Hematopoietic multipotent progenitor cell treated with erythropoietin and hydrocortisone succinate and interleukin-3 and kit ligand, for 6 days (in vitro differentiated cells): ENCODE measurements at places on chromosomes 7 and 10.

DNA sequence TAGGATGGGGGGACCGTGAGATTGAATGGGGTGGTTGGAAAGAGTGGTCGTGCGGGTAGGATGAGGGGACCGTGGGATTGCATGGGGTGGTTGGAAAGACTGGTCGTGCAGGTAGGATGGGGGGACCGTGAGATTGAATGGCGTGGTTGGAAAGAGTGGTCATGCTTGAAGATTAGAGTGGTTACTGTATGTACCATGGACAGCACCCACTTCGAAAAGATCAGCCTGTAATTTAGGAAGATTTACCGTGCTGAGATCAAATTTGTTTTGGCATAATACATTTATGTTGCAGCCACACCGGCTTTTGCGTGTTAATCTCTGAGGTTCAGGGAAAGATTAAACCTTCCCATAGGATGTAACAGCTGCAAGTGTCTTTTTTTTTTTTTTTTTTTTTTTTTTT is 495.2 kb upstream of the ADARB2 start:
- DNase-seq: no peak

DNA sequence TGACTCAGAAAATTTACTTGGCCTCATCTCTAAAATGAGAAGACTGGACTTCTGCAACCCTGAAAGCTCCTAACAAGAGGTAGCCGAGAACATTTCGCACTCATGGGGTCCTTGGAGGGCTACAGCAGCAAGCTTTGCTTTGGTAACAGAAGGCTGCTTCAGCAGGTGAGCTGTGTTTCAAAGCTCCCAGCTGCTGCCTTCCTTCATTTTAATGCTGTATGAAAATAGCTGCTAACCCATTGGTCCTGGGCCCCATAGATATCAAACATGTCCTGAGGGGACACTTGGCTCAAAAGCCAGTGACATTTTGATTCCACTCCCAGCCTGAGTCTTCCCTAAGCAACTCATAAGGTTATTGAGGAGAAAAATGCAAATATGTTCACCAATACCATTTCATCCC is 14.3 kb upstream of the MALSU1 start:
- DNase-seq: no peak

DNA sequence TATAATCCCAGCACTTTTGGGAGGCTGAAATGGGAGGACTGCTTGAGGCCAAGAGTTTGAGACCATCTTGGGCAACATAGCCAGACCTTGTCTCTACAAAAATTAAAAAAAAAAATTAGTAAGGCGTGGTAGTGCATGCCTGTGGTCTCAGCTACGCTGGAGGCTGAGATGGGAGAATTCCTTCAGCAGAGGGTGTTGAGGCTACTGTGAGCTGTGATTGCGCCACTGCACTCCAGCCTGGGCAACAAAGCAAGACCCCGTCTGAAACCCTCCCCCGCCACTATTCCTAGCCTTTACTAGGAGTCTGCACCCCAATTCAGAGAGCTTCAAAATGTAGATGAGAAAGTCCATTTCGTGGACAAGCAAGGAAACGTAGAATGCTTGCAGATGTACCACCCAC is 95.2 kb downstream of the PRPF18 start:
- no peak for DNase-seq

DNA sequence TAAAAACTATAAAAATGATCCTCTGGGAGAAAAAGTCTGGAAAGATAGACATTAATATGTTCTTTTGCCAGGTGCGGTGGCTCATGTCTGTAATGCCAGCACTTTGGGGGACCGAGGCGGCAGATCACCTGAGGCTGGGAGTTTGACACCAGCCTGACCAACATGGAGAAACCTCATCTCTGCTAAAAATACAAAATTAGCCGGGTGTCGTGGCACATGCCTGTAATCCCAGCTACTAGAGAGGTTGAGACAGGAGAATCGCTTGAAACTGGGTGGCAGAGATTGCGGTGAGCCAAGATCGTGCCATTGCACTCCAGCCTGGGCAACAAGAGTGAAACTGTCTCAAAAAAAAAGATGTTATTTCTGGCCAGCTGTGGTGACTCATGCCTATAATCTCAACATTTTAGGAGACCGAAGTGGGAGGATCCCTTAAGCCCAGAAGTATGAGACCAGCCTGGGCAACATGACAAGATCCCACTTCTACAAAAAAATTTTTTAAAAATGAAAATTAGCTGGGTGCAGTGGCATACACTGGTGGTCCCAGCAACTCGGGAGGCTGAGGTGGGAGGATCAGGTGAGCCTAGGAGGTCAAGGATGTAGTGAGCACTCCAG is 101.9 kb upstream of the LRRN3 start:
- DNase-seq: no peak

DNA sequence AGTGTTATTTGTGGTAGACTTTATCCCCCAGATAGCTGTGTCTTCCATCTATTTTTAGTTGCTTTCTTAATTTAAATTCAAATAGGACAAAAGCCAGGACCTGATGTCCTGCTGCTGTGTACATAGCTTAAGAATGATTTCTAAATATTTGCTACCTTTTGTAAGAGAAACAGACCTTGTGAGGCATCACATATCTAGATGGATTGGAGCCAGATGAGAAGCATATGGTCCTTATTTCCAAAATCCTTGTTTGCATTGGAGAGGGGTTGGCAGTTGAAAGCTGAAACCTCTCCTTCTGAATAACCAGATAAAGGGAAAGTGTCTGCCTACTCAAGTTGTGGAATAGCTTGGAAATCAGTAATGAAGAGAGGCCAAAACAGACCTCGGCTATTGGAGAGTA is 50.7 kb upstream of the AMPH start:
- no peak for DNase-seq

DNA sequence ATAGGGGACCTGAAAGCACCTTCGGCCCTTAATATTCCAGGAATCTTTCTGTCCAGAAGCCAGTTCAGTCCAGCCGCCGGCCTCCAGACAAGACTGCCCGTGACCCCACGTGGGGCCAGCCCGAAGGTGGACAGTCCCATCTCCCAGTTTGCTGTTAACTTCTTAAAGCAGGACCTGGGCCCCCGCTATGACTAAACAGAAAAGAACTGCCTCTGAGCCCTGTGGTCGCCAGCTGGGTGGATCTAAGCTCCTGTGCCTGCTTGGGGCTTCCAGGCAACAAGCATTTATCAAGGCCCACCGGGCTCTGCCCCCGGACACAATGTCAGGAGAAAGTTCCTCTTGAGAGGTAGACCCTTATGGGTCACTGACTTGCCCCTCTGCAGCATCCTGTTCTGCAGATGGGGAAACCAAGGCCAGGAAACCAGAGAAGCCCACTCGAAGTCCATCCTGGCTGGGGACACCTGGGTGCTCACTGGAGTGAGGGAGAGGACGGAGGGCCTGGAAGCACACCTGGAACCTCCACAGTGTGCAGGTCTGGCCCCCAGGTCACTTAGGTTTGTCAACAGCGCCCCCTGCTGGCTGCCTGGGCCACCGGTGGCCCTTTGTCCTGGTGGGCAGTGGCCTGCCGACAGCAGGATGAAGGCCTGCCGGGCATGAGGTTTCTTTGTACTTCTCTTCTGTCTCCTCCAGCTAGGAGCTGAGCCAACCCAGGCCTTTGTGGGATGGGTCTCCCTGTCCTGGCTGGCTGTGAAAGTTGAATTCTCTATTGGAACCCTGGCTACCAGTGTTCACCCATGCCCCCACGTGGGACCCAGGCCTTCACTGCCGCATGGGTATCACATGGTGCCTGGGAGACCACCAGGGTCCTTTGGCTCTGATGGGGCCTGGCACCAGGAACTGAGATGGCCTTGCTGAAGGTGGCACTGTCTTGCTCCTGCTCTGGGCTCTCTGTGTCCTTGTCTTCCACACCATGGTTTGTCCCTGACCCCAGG is 128.0 kb downstream of the ZMIZ1 start:
- peak; percentile 84 for DNase-seq

GRCh38 chr10:118506671-118507590 is 88.5 kb downstream of the PRLHR start:
- DNase-seq: no peak

GRCh38 chr7:2412587-2413201 is 9.3 kb downstream of the CHST12 start:
- DNase-seq: no peak

GRCh38 chr7:27214239-27214950 is 14.5 kb upstream of the HOXA13 start:
- no peak for DNase-seq

- no peak for DNase-seq
Observed at GRCh38 chr7:122709930-122710646, 7.4 kb upstream of the RNF148 start.

- DNase-seq: no peak
Observed at GRCh38 chr10:49419005-49419404, 23.1 kb upstream of the DRGX start.

DNA sequence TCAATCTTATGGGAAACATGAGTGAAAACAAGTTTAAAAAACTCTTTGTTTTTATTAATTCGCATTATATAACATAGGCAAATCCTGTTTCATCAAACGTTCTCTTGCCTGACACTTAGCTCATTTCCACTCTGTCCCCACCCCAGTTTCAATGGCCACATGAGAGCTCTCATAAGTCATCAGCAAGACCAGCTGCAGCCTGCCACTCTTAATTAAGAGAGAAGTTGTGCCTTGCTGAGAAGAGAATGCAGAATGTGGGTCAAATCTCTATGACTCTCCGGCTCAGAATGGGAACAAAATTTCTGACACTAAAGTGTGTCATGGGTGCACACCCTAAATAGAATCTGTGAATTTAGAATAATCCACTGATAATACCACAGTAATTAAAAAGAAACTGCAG is 39.6 kb downstream of the ASAH2 start:
- no peak for DNase-seq

DNA sequence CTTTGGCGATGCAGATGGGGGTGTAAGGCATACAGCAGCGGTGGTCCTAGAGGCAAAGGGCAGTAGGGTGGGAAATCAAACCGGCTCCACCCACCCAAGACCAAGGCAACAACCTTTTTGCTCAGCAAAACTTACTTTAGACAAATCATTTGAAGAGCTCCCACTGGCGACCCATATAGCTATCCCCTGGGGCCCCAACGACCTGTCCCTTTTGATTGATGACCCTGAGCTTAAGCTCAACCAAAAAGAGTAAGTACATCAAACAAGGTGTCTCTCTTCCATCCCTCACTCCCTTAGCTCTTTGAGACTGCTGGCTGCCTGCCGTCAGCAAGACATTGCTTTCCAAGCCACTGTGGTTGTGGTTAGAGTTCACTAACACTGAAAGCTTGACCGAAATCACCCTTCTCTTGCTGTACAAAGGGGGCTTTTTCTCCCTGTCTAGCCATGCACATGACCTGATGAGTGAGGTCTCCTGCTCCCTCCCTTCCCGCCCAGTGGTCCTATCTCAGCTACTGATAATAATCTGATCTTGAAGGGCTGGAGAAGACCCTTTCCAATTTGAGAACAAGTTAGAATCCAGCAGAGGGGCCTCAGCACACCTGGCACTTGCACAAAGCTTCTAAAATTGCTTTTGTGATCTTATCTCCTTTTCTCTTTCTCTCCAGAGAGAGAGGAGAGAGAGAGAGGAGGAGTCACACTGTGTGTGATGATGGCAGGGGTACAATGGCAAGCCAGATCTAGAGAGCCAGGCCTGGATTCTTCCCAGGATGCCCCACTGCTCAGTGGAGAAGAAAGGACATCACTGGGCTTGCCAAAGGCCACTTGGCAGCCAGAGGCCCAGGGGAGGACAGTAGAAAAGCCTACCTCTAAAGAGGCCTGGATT is 42.2 kb downstream of the XPNPEP1 start:
- DNase-seq: no peak

- DNase-seq: peak; percentile 49
Observed at GRCh38 chr7:20440472-20441105, 109.9 kb downstream of the ITGB8 start.

DNA sequence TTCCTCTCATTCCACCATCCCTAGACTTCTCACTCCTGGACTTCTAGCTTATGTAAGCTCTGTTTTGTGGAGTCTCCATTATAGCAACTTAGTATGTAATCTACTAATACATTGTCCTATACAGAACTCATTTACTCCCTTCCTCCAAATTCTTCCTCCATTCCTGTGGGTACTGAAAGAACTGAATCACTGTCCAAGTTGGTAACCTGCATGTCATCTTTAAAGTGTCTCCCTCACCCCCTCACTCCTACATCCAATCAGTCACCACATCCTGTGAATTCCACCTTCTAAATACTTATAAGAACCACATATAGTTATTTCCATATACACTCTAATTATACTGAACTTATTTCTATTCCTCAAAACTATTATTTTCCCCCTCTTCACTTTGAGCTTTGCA is 20.3 kb downstream of the AASS start:
- DNase-seq: no peak

- no peak for DNase-seq
Observed at GRCh38 chr10:35409094-35409582, 72.8 kb downstream of the CCNY start.

GRCh38 chr7:1438821-1439220 is 20.4 kb downstream of the MICALL2 start:
- DNase-seq: no peak

DNA sequence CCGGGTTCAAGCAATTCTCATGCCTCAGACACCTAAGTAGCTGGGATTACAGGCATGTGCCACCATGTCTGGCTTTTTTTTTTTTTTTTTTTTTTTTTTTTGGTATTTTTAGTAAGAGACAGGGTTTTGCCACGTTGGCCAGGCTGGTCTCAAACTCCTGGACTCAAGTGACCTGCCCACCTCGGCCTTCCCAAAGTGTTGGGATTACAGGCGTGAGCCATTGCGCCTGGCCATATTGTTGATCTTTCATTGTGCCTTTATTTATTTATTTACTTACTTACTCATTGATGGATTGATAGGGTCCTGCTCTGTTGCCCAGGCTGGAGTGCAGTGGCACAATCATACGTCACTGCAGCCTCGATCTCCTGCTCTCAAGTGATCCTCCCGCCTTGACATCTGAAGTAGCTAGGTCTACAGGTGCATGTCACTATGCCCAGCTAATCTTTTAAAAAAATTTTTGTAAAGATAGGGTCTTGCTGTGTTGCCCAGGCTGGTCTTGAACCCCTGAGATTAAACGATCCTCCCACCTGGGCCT is 30.4 kb downstream of the SVIL start:
- no peak for DNase-seq

GRCh38 chr10:98138031-98138430 is 3.6 kb downstream of the R3HCC1L start:
- no peak for DNase-seq

DNA sequence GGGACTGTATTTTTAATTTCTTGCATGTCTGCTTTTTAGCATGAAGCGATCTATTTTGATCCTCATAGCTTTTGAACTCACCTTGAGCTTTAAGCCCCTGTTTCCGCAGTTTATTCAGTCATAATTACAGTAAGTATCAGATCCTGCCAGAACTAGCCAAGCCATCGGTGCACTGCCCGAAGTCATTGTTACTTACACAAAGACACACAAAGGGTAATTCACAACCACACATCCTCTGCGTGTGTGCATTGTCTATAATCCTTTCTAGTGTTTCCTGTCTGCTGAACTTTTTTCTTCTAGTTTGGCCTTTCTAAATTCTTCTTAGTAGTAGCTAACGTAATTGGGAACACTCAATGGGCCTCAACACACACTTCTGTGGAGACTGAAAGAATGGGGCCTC is 133.0 kb downstream of the SFMBT2 start:
- no peak for DNase-seq

DNA sequence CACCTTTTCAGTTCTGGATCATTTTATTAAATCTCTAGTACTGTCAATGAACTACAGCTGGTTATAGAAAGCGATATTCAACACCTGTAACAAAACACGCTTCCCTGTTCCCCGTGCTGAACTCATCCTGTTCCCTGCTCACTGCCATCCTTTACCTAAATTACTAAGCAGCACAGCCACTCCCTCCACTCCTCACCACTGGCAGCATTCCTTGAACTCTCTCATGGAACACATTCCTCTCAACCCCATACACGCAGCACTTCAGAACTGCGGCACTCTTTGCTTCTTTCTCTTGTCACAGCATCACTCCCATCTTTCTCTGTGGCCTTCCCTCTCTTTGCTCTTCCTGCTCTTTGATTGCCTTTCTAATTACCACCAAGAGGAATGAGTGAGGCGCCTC is 27.4 kb downstream of the RELN start:
- no peak for DNase-seq
